ENCODE measurements at places on chromosomes 1 and 21.

- DNase-seq = no peak
These were observed 1.1 kb downstream of the THRAP3 start for GRCh38 chr1:36225283-36225899.

DNA sequence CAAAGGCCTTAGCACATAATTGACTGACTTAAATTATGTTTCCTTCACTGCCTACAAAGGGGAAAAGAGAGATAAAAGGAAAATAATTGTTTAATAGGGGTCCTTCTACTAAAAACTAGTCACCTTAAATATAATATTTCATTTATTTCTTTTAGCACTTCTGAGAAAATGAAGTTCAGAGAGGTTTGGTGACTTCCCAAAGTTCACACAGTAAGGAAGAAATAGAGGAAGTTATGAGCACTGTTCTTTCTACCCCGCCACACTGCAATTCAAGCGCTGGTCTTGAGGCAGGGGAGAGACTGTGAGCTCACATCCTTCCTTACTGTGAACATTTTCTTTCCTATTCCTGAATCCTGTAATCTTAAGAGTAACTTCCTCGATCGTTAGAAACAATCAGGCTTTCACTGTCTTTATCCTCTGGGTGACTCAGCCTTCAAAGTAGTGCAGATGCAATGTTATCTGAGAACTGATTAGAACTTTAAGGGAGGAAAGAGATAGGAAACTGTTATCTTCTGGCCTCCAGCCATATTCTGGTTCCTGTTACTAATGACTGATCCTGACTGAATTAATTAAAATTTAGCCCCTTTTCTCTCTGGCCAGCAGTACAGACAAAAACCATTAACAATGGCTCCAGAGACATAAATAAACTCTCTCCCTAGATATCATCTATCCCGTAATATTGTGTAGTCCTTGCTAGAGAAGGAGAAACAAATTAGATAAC is 6.8 kb downstream of the RGS5 start:
- DNase-seq = no peak

GRCh38 chr21:42330380-42331371 is 15.5 kb upstream of the TFF3 start:
- DNase-seq = no peak

- DNase-seq = no peak
These were observed 22.4 kb upstream of the SMPDL3B start for GRCh38 chr1:27912429-27912828.

DNA sequence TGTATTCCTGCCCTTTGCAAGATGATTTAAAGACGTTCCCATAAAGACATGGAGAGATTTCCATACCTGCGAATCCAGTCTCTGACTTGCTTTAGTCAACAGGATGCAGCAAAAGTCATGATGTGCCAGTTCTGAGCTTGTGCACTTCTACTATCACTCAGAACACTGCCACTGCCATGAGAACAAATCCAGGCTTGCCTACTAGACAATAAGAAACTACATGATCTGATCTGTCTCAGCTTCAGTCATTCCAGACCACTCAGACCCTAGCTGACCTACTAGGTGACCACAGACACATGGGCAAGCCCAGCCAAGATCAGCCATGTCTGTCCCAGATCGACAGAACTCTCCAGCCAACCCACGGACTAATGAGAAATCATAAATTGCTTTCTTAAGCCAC is 219.2 kb downstream of the RRAGC start:
- DNase-seq = no peak

DNA sequence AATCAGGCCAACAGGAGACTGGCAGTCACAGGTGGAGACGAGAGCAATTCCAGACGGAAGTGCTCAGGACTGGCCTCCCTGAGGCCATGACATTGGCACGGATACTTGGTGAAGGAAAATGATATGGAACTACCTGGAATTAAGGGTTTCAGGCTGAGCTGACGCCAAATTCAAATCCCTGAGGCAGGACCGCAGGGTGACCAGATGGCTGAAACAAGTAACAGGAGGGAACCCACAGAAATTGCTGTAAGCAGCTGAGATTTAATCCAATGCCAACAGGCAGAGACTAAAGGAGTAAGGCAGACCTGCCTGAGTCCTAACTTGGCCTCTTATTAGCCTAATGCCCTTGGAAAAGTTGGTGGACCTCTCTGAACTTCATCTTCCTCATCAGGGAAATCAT is 76.2 kb downstream of the ERG start:
- DNase-seq = no peak

DNA sequence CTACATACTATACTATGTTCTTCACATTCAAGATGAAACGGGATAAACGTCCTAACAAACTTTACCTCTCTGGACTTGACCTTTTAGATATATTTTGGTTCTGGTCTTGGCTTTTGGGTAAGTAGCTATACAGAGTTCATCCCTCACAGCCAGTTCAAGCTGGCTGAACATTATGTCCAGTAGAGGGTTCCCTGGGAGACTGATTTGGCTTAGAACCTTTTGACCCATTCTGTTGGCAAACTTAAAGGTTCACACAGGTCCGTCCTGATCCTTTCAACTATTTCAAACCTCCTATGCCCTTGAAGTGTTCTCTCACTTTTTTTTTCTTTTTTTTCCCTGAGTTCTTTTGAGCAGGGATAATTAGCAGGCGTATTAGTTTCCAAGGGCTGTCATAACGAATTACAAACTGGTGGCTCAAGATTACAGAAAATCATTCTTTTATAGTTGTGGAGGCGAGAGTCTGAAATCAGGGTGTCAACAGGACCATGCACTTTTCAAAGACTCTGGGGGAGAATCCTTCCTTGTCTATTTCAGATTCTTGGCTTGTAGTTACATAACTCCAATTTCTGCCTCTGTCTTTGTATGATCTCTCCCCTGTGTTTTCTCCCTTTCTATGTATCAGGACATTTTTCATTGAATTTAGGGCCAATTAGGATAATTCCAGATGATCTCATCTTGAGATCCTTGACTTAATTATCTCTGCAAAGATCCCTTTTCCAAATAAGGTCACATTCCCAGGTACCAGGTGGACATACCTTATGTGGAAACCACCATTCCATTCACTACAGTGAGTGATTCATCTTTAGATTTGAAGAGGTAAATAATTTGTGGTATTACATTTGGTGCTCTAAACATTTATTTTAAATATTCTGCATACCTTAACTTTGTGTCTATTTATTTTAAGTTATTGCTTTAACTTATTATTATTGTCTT is 257.4 kb upstream of the USP25 start:
- DNase-seq = peak; percentile 32

DNA sequence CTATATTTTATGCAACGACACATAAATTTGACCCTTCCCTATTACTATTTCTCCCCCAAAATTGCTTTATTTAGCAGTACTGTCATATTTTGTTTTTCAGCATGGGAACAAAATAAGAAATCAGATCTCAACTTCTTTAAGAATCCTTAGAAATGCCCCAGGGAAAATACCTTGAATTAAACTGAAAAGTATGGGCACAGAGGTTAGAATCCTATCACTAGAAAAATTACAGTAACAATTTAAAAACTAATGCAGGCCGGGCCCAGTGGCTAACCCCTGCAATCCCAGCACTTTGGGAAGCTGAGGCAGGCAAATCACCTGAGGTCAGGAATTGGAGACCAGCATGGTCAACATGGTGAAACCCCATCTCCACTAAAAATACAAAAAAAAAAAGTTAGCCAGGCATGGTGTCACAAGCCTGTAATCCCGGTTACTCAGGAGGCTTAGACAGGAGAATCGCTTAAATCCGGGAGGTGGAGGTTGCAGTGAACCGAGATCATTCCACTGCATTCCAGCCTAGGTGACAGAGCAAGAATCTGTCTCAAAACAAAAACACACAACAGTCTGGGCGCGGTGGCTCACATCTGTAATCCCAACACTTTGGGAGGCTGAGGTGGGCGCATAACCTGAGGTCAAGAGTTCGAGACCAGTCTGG is 51.4 kb downstream of the GNB1 start:
- no peak for DNase-seq

DNA sequence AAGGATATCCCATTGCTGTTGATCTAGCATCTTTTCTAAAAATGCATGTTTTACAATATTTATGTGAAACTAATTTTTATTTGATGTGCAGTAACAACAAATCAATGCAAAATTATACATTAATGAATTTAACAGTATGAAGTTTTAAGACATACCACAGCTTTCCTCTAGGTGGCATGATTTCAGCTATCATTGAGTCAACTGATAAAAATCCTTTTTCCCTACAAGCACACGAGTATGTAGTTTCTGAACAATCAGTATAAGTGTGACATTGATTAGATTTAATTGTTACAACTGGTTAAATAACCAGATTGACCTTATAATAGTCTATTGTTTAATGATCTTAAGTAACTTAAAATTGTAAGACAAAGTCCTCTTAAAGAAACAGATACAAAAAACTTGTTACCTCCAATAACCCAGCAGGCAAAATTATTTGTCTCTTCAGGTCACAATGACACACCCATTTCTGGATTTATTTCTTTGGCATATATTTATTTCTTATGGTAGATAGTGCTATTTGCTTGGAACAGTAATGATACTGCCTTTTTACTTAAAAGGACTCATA is 5.8 kb upstream of the TGFB2 start:
- DNase-seq = no peak

- peak; percentile 87 for DNase-seq
These were observed 253.2 kb downstream of the TOMM20 start for GRCh38 chr1:234875328-234875952.

- no peak for DNase-seq
These were observed 5.1 kb upstream of the DSTYK start for GRCh38 chr1:205216588-205216987.

DNA sequence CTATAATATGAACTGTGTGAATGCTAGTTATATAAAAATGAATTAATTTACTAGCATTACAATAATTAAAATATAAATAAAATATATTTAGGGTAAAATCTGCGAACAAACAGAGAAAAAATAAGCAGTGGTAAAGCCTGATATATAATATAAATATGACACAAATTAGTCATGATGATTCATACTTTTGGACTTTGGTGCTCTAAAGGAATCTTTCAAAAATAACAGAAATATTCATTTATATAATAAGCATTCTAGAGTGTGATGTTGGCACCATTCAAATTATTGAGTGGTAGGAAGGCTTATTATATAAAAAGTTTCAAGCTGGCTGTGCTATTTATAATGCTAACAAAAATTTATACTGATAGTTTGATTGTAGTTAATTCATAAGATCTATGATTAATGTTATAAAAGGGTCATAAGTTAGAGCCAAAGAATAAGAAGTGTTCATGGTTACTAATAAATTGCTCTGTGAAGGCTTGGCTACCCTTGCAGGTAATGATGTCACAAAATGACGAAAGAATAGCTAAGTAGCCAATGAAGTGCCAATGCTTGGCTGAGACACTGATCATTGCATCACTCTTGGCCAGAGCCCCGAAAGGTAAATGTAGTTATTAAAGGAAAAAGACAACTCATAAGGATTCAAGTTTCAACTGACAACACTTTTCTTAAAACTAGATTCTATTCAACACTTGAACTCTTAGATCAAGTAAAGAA is 108.7 kb downstream of the USH2A start:
- DNase-seq = no peak

- no peak for DNase-seq
These were observed 41.9 kb downstream of the SLC45A1 start for GRCh38 chr1:8359617-8360481.

GRCh38 chr21:39874759-39875158 is 7.5 kb downstream of the PCP4 start:
- no peak for DNase-seq

DNA sequence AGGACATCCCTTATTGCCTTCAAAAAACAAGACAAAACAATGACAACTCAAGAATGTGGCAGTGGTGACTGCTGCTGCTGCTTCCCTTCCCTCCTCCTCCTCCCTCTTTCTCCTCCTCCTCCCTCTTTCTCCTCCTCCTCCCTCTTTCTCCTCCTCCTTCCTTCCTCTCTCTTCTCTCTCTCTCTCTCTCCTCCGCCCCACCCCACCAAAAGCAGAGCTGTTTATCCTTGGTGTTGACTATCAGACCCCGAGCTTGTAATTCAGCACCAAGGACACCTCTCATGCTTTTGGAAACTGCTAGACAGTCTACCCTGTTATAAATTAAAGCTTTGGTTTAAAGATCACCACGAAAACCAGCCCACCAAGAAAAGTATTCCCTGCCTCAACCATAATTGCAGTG is 72.4 kb upstream of the IFNAR2 start:
- no peak for DNase-seq

- DNase-seq = no peak
These were observed 2.7 kb downstream of the MEF2D start for GRCh38 chr1:156497743-156498431.

GRCh38 chr21:41651830-41652229 is 115.0 kb downstream of the RIPK4 start:
- no peak for DNase-seq

DNA sequence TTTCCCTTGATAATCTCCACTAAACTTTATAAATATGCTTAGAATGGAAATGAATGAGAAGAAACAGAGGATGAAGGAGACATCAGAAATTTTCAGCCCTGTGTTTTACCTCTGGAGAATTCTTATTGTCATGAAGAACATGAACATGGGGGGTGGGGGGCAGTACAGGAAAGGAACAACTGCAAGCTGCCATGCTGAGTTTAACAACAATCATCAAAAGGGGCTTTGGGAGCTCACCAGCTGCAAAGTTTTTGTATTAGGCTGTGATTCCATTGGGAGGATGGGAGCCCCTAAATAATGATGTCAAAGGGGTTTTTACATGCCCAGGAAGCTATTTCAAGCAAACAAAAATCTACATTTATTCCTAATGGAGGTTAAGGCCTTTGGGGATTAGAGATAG is 103.3 kb downstream of the AKT3 start:
- DNase-seq = no peak

GRCh38 chr1:226799634-226800281 is 60.7 kb upstream of the ITPKB start:
- no peak for DNase-seq

DNA sequence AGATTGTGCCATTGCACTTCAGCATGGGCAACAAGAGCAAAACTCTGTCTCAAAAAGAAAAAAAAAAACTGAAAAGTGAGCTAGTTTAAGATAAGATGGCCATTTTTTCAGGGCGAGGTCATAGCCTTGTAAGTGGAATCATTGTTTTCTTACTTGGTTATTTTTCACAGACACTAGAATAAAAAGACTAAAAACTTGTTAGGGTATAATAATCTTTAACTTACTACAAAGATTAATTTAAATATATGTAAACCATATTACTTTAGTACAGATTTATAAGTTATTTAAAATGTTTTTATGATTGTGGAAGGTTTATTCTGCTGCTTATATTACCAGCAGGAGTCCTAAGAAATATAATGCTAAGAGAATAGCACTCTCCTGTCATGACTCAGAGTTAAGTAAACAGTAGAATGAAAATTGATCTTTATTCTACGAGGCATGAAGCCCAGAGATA is 23.5 kb downstream of the ANGPTL1 start:
- DNase-seq = no peak

- DNase-seq = no peak
These were observed 411.1 kb downstream of the SETD4 start for GRCh38 chr21:35649186-35649585.

GRCh38 chr1:1306070-1306660 is 1.6 kb downstream of the ACAP3 start:
- no peak for DNase-seq
